H9 (cell line): ENCODE measurements at places on chromosomes 3 and 15. TPM values are rescaled to one million over a fixed set of nuclear protein-coding genes. Genes with fewer than 3 reads are reported as not detected.

DNA sequence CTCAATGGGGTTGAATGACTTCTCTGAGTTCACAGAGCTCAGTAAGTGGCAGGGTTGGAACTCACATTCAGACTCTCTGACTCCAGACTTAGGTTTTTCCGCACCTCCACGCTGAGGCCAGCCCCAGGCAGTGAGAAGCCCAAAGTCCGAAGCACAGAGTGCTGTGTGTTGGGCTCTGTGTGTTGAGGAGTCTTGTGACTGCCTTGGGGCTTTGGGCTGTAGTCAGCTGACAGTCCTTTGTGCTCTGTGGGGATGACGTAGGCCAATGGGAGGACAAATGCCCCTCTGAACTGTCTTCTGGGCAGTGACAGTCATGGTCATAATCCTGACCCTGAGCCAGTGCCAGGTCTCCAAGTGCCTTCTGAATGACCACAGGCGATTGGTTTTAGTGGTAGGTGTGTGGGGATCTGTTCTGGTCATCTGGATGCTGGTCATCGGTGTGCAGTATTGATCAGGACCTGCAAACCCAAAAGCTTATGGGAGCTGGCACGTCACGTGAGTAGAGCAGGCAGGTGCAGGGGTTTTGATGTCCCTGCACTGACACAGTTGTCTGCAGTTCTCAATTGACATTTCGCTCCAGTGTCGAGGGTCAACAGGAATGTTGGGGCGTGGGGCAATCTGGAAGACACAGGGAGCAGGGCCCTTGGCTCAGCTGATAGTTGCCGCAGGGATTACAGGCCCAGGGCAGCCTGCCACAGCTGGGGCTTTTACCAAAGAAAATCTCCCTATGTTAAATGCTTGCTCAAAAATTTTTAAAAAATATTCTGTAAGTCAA, 45.3 kb downstream of the CAPN3 start:
- no peaks in the 10 kb centered on the region for H3K4me1 ChIP-seq
- H3K4me3 ChIP-seq = no peak overlapping the region
- H3K27me3 ChIP-seq = no peaks in the 10 kb centered on the region

- H3K36me3 ChIP-seq = no peaks in the 10 kb centered on the region
- no peak overlapping the region for H3K27ac ChIP-seq
- no peak overlapping the region for H3K4me3 ChIP-seq
- no peaks in the 10 kb centered on the region for H3K4me1 ChIP-seq
- DNase-seq = no peak
Measured at GRCh38 chr3:38968891-38969290, 82.9 kb downstream of the SCN11A start.

- no peak for DNase-seq
- H3K36me3 ChIP-seq = no peaks in the 10 kb centered on the region
- H3K27me3 ChIP-seq = no peaks in the 10 kb centered on the region
- no peak overlapping the region for H3K4me3 ChIP-seq
- no peak overlapping the region for H3K27ac ChIP-seq
Measured at GRCh38 chr3:146374146-146374545, 95.2 kb downstream of the PLSCR2 start.

Gene ACVR2B
- 99.9 and 105 TPM in 2 replicates for total RNA-seq

Gene ADGRG7
- not detected in 2 replicates for total RNA-seq

DNA sequence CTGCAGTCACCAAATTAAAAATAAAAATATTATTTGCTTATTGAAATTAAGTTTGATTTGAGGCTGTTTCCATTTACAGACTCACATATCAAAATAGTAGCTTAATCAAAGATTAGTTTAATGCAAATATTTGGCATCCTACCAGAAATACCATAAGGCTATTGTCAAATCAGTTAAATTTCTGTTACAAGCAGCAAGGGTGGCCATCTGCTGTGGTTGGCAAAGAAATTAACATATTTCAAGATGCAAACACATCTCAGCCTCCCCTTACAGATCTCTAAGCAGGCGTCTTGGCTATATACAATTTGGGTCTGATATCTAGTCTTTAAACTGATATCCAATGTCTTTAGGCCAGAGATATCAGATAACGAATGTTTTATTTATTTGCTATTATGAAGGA, 83.2 kb upstream of the NEDD4 start:
- no peaks in the 10 kb centered on the region for H3K27me3 ChIP-seq
- no peak for DNase-seq
- H3K4me1 ChIP-seq = no peaks in the 10 kb centered on the region
- no peak overlapping the region for H3K4me3 ChIP-seq

- no peaks in the 10 kb centered on the region for H3K4me1 ChIP-seq
- DNase-seq = no peak
- H3K36me3 ChIP-seq = no peaks in the 10 kb centered on the region
- no peak overlapping the region for H3K4me3 ChIP-seq
Measured at GRCh38 chr3:100022506-100022905, 91.8 kb downstream of the FILIP1L start.

Gene CLDN16
- not detected in 2 replicates for total RNA-seq

Gene LINGO1
- total RNA-seq = 41.6 and 42.6 TPM in 2 replicates

- peak overlapping the region; percentile 87 for H3K4me3 ChIP-seq
- no peaks in the 10 kb centered on the region for H3K27me3 ChIP-seq
- H3K36me3 ChIP-seq = no peaks in the 10 kb centered on the region
- peak overlapping the region; percentile 62 for H3K27ac ChIP-seq
Measured at GRCh38 chr3:101513419-101513986, 491 bp upstream of the SENP7 start.

DNA sequence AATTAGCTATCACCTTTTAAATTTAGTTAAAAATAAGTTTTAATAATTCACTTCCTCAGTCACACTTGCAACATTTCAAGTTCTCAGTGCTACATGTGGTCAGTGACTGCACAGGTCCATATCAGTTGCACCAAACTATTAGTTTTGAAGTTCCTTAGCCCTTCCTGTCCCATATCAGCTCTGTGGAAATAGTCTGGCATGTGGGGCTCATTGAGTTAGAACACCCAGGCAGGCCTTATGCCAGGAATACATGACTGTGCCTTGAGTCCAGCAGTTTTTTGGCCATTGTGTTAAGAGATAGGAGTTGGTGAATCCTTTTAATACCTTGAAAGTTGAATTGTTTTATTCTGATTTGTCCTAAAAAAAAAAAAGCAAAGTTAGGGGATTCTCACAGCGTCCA, 153.7 kb upstream of the BFSP2 start:
- peaks cover 3% of the 10 kb centered on the region; the same call in 1 of the 2 replicates for H3K36me3 ChIP-seq
- DNase-seq = no peak
- no peak overlapping the region for H3K27ac ChIP-seq

- H3K27ac ChIP-seq = no peak overlapping the region
- H3K36me3 ChIP-seq = no peaks in the 10 kb centered on the region
- H3K27me3 ChIP-seq = peaks cover 48% of the 10 kb centered on the region
- no peak overlapping the region for H3K4me3 ChIP-seq
Measured at GRCh38 chr3:59438492-59438891, 388.7 kb upstream of the CFAP20DC start.

GRCh38 chr3:40996827-40997710, 202.2 kb upstream of the CTNNB1 start:
- peaks cover 17% of the 10 kb centered on the region for H3K4me1 ChIP-seq
- no peak overlapping the region; the same call in 2 of the 3 replicates for H3K4me3 ChIP-seq
- no peaks in the 10 kb centered on the region; the same call in 2 of the 3 replicates for H3K36me3 ChIP-seq
- no peak overlapping the region for H3K27ac ChIP-seq

DNA sequence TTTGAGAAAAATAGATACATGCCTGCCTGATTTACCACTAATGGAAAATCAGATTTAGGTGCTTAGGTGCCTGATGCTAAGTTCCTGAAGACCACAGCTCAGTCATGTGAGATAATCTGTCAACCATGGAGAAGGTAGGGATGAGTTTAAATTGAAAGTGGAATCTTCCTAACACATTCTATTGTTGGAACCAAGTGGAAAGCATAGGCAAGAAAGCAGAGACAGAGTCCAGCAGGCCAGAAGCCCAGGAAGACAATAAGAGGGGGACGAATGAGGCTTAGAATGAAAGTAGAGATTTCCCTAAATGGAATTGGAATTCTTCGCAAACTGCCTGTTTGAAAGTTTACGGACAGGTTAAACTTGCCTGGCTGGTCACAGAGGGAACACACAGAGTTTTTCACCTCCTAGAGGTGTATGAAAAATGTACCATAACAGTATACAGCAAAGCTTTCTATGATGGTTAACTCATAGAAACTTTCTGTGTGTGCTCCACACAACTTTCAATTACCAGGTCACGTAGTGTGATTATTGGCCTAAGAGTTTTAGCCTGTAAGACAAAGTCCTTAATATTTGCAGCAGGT, 453.8 kb upstream of the KCNMB2 start:
- H3K27ac ChIP-seq = no peak overlapping the region
- peaks cover 5% of the 10 kb centered on the region; the same call in 1 of the 2 replicates for H3K4me1 ChIP-seq
- H3K4me3 ChIP-seq = no peak overlapping the region
- H3K27me3 ChIP-seq = no peaks in the 10 kb centered on the region
- H3K36me3 ChIP-seq = no peaks in the 10 kb centered on the region; the same call in 2 of the 3 replicates

Gene DNAH12
- not detected in 2 replicates for total RNA-seq

DNA sequence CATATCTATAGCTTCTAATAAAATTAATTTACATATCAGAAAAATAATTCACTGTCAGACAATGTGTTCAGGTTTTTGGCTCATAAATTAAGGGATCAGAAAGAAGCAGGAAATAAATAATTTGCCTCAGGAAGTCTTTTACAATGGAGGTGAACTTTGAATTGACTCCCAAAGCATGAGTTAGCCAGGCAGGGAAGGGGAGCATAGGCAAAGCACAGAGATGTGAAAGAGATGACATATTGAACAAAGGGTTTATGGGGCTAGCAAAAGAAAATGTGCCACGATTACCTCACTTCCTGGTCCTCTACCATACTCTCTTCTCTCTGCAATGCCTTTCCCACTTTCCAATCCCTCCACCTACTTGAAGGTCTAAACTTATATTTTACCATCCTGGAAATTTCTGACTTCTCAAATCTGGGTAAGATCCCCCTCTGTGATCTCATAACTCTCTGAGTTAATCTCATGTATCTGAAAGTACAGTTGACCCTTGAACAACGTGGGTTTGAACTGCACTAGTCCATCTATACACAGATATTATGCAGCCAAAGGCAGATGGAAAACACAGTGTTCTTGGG, 4.1 kb upstream of the HEXA start:
- no peak for DNase-seq
- no peaks in the 10 kb centered on the region for H3K27me3 ChIP-seq
- H3K27ac ChIP-seq = no peak overlapping the region
- H3K4me1 ChIP-seq = no peaks in the 10 kb centered on the region
- H3K36me3 ChIP-seq = no peaks in the 10 kb centered on the region
- no peak overlapping the region for H3K4me3 ChIP-seq

DNA sequence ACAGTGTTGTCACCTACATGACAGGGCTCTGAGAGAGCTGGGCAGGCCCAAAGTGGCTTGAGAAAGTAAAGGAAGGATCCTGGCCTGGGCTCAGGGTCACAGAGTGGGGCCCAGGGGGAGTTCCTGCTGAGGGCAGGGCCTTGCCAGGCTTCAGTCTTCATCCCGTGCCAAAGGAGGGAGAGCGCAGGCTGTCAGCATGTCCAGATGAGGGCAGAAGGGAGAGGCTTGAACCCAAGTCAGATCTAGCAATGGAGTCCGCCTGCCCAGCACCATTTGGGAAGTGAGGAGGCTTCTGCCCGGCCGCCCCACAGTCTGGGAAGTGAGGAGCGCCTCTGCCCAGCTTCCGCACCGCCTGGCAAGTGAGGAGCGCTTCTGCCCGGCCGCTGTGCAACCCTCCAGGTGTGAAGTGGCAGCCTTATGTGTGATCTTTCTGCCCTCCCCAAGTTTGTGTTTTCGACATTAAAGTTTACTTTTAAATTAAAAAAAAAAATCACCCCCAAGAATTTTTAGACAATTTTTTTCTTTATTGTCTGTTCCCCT, 303.6 kb upstream of the PROK2 start:
- H3K4me3 ChIP-seq = no peak overlapping the region
- no peak overlapping the region for H3K27ac ChIP-seq
- peak; percentile 37 for DNase-seq
- no peaks in the 10 kb centered on the region for H3K4me1 ChIP-seq

DNA sequence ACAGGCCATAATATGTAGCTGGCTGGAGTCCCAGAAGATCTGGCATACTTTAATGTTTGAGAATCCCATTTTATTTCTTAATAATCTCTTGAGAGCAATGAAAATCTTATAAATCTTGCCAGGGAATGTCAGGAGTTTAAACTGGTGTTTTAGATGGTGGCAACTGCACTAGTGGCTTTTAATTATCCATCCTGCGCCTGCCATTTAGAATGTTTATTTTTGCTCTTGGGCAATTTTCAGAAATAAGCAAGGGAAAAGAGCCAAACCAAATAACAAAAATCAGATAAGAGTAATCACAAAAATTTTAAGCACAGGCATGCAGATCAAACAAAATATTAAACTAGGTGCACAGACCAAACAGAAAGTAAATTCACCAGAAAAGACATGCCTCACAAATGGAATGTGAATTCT, 41.9 kb upstream of the UBP1 start:
- H3K4me1 ChIP-seq = no peaks in the 10 kb centered on the region
- H3K27me3 ChIP-seq = no peaks in the 10 kb centered on the region
- no peak for DNase-seq
- H3K27ac ChIP-seq = no peak overlapping the region
- H3K36me3 ChIP-seq = peaks cover 34% of the 10 kb centered on the region

Gene FAM107A
- 0.11 and 0.13 TPM in 2 replicates for total RNA-seq

- no peaks in the 10 kb centered on the region for H3K4me1 ChIP-seq
- no peak overlapping the region for H3K4me3 ChIP-seq
- DNase-seq = no peak
Measured at GRCh38 chr15:90648137-90649070, 68.7 kb upstream of the BLM start.

DNA sequence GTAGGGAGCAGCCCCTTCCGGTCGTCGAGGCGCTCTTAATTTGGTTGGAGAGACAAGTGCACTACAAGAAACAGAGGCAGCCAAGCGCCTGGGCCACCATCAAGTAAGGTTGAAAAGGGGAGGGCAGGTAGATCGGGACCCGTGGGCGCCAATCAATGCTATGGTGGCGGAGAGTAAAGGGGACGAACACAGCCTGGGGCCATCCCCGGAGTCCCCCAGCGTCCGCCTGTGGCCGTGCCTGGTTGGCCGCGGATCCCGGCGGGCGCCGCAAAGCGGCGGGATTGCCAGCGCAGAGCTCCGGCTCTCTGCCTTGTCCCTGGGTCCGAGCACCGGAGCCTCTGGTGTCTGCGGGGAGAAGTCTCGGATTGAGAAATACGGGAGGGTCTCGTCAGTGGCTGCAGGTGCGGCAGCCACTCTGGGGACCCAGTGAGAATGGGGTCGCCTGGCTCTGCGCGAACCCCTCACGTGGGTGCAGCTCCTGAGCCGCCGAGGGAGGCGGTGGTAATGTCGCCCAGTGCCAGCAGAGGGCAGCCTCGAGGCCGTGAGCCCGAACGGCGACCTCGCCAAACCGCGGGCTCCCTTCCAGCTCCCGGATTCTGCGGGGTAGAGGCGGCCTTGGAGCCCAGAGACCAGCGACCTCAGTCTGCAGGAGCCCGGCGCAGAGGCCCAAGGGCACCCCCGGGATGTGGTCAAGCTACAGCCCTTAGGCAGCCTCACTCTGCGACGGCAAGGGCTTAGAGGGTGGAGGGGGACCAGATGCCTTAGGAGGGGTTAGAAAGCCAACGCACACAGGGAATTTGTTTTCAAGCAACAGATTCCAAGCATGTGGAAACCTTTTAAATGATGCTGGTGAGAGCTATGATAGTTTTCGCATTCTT, 10.8 kb downstream of the FOXL2 start:
- peaks cover 2% of the 10 kb centered on the region; the same call in 1 of the 2 replicates for H3K4me1 ChIP-seq
- no peak overlapping the region for H3K27ac ChIP-seq
- peaks cover 45% of the 10 kb centered on the region for H3K27me3 ChIP-seq
- DNase-seq = peak; percentile 89

GRCh38 chr3:172185907-172186306, 146.5 kb downstream of the FNDC3B start:
- no peak for DNase-seq
- H3K36me3 ChIP-seq = no peaks in the 10 kb centered on the region
- no peaks in the 10 kb centered on the region for H3K27me3 ChIP-seq
- no peak overlapping the region for H3K27ac ChIP-seq
- no peaks in the 10 kb centered on the region for H3K4me1 ChIP-seq
- H3K4me3 ChIP-seq = no peak overlapping the region
